ENCODE measurements at places on chromosomes 2 and 18.

GRCh38 chr2:37892436-37893114, 32.5 kb upstream of the RMDN2 start:
- DNase-seq: no peak

DNA sequence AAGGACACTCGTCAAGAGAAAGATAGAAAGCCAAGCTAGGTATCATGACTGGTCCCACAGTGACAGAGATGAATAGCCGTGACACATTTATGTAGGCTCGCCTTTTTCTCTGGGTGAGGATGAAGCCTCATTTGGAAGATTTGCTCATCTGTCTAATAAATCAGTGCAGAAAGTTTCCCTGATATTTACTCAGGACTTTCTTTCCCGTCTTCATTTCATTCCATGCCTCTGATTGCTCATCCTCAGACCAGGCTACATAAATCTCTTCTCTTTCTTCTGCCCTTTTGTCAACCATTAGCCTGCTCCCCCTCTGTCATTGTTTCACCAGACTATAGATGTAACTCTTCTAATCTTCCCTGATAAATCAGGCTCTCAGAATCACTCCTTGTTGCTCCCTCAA, 361.8 kb upstream of the MEIS1 start:
- no peak for DNase-seq

- no peak for DNase-seq
These were observed 202.1 kb upstream of the MEX3C start for GRCh38 chr18:51399491-51400122.

DNA sequence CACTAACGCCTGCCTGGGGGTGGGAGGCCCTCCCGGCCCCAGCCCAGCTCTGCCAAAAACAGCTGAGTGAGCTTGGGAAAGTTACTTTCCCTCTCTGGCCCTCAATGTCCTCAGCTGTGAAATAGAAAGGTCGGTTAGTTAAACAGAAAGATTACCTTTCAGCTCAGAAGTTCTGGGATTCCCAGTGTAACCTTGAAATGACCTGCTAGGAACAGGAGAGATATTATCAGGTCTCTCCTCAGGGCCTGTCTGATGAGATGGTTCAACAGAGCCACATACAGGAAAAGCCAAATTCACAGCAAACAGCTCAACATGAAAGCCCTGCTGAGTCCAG, 68.8 kb downstream of the LBH start:
- no peak for DNase-seq

- DNase-seq: no peak
These were observed 415.0 kb downstream of the NYAP2 start for GRCh38 chr2:225814554-225814953.

GRCh38 chr2:223635080-223635479, 32.9 kb upstream of the SCG2 start:
- DNase-seq: no peak

DNA sequence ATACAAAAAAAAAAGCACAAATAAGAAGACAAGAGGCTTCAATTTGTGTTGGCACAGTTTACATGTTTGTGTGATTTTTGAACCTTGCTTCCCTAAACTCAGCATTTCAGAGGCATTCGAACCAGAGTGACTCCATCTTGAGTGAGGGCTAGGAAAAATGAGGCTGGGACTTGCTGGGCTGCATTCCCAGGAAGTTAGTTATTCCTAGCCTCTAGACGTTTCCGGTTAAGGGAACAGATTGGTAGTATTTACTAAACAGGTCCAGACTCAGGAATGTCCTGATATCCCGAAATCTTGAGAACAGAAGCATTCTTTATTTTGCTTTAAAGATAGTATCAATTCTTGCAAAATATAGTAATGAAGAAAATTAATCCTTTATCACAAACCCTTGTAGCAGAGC, 46.7 kb downstream of the RIT2 start:
- DNase-seq: no peak

DNA sequence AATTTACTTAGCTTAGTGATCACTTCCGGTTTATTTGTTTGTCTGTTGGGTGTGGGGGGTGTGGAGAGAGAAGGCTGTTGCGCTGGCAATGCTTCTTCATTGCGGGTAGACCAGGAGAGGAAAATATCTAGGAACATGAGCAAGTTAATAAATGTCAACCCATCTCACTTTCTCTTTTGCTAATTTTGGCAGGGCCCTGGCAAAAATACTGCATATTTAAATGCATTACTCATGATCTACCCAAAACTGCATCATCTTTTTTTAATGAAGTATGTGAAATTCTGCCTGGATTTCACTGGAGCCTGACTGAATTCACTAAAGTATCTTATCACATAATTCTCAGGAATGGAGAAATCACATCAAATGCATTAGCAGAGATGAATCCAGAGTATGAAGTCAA, 1131.0 kb upstream of the NXPH2 start:
- DNase-seq: no peak

- peak; percentile 55 for DNase-seq
These were observed 4.9 kb upstream of the HS6ST1 start for GRCh38 chr2:128323555-128323931.

DNA sequence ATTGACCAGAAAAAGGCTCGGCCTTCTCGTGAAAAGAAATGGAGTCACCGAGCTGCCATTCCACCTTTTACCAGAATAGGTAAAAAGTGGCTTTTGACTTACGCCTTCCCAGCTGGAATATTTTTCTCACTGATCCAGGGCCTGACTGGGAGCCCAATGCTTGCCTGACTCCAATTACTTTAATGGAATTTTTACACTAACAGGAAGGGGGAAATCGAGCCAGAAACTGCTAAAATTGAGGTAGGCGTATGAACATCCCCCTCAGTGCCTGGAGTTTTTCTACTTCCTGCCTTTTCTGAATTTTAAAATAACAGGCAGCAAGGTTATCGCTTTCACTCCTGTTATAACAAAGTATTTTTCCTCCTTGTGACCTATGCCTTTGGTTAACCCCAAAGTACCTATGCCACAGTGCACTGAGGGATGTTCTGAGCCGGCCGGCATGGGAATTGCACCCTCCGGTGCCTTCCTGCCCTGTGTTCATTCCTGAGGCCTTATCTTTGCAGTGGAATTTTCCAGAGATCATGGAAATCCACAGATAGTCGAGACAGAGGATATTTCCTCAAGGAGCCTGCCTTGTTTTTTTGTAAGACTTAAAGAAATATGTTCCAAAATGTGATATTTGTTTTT, 18.3 kb upstream of the RPL31 start:
- peak; percentile 10 for DNase-seq

DNA sequence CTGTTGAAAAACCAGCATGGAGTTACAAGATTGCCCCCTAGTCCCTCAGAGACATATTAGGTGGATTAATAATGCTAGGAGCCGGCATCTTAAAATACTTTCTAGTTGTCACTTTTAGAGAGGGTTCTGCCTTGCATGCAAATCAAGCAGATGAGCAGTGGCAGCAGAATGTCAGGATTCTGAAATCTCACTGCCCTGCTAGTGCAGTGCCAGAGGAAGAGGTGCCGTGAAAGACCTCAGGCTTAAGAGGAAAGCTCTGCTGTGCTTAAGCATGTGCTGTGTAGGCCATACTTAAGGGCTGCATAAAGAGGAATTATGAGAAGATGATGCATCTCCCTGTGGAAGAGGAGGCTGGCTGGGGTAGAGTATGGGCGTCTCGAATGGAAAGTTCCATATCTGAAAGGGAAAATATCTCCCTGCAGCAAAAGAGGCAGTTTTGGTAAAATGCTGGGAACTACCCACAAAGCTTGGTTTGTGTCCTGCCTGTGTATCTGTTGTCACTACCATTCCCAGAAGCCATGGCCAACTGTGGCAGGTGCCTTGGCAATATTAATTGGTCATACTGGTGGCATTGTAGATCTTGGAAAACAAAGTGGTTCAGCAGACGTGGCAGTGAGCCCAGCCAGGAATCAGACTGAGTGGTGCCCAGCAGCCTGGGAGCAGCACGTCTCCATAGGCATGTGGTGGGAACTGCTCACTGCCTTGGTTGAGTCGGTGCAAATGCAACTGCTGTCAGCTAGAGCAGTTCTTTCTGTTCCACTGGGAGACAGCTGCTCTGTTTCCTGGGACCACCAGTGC, 131.9 kb downstream of the EVA1A start:
- no peak for DNase-seq

DNA sequence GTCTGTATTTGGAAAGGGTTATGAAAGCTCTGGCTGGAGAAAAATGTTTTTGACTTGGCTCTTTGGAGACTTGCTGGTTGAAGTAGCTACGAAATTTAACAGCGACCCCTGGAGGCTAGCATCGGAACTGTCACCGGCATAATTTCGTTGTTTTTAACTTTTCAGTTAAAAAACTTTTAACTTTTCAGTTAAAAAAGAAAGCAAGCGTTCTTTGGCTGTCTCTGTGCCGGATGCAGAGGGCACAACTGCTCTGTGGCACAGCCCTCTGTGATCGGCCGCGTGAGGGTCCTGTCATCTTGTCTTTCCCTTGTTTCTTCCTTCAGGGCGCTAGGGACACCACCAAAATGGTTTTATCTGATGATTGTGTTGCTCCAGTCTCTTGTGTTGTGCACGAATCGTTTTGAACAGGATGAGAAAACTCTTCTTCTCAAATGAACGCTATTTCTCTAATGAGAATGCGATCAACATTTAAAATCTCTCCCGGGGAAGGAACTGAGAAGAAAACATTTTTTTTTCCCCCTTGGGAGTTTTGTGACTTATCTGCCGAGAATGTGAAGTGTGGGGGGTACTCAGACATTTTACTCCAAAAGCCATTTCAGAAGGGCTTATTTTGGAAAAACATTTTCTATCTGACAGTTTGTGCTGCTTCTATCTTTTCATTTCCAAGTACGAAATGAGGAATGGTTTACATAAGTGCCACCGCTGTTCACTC, 57.1 kb downstream of the ADCYAP1 start:
- DNase-seq: no peak
